Activated naive CD8-positive, alpha-beta T cell treated with anti-CD3 and anti-CD28 coated beads for 36 hours (primary cell): ENCODE measurements at places on chromosomes 7 and 10.

DNA sequence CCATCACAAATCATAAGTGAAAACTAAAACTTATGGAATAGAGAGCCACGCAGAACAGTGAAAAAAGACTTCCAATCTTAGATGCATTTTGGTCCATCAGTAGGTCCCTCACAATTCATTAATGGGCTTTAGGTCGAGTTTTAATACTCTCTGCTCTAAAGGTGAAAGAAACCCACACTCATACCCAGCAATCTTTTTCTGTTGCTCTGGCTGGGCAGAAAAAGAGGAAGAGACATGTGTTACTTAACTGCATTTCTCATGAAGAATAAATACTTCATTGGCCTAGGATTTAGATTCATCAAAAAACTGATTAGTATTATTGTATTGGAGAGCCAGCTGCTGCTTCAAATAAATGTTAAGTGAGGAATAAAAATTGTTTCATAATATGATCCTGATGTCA is 645.7 kb downstream of the PHTF2 start:
- no peak for DNase-seq
- no peak overlapping the region for H3K27ac ChIP-seq
- no peaks in the 10 kb centered on the region for H3K36me3 ChIP-seq
- H3K4me1 ChIP-seq = no peaks in the 10 kb centered on the region

GRCh38 chr10:30493609-30494530 is 59.9 kb downstream of the MAP3K8 start:
- no peaks in the 10 kb centered on the region for H3K36me3 ChIP-seq
- no peak overlapping the region for H3K4me3 ChIP-seq
- H3K4me1 ChIP-seq = peaks cover 40% of the 10 kb centered on the region
- H3K27ac ChIP-seq = no peak overlapping the region
- DNase-seq = no peak
- H3K27me3 ChIP-seq = no peaks in the 10 kb centered on the region

GRCh38 chr10:69405221-69405620 is 11.5 kb downstream of the TACR2 start:
- no peak overlapping the region for H3K27ac ChIP-seq
- no peak for DNase-seq
- peaks cover 12% of the 10 kb centered on the region for H3K4me1 ChIP-seq
- no peaks in the 10 kb centered on the region for H3K27me3 ChIP-seq
- H3K36me3 ChIP-seq = peaks cover 25% of the 10 kb centered on the region

GRCh38 chr7:16095171-16095950 is 326.0 kb downstream of the CRPPA start:
- no peak overlapping the region for H3K4me3 ChIP-seq
- H3K4me1 ChIP-seq = no peaks in the 10 kb centered on the region
- no peak overlapping the region for H3K27ac ChIP-seq
- no peaks in the 10 kb centered on the region for H3K27me3 ChIP-seq
- no peak for DNase-seq

DNA sequence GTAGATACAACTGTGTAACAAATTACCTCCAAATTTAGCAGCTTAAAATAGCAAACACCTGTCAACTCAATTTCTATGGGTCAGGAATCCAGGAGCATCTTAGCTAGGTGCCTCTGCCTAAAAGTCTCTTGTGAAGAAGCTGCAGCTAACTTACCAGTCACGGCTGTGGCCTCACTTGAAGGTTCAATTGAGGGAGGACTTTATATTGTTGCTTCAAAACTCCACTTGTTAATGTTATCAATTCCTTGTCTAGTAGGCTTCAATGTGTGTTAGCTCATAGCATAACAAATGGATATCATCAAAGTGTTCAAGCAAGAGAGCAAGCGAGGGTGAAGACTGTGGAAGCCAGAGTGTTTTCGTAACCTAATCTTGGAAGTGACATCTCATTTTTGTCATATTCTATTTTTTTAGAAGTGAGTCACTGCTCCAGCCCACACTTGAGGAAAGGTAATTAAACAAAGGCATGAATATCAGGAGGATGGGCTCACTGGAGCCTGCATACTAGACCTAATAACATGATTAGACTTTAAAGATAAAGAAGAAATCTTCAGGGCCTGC is 172.9 kb downstream of the SPAG6 start:
- no peak for DNase-seq
- peaks cover 13% of the 10 kb centered on the region for H3K27me3 ChIP-seq
- no peak overlapping the region for H3K27ac ChIP-seq
- H3K36me3 ChIP-seq = peaks cover 1% of the 10 kb centered on the region

DNA sequence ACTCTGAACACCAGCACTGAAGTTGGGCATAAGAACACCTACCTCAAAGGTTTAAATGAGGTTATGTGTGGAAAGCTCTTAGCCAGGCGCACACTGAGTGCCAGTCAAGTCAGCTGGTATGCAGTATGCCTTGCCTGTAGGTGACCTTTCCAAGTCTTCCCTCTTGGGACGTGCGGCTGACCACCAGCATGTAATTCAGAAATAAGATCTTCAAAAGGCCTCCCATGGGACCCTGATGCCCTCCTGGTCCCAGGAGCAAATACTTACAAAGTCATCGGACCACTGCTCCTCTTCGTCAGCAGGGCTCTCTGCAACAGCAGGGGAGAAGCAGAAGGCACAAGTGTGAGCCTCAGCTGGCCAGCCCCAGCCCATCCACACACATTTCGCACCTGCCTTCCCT is 40.8 kb downstream of the BLNK start:
- H3K4me3 ChIP-seq = no peak overlapping the region
- no peaks in the 10 kb centered on the region for H3K4me1 ChIP-seq
- H3K27me3 ChIP-seq = no peaks in the 10 kb centered on the region

DNA sequence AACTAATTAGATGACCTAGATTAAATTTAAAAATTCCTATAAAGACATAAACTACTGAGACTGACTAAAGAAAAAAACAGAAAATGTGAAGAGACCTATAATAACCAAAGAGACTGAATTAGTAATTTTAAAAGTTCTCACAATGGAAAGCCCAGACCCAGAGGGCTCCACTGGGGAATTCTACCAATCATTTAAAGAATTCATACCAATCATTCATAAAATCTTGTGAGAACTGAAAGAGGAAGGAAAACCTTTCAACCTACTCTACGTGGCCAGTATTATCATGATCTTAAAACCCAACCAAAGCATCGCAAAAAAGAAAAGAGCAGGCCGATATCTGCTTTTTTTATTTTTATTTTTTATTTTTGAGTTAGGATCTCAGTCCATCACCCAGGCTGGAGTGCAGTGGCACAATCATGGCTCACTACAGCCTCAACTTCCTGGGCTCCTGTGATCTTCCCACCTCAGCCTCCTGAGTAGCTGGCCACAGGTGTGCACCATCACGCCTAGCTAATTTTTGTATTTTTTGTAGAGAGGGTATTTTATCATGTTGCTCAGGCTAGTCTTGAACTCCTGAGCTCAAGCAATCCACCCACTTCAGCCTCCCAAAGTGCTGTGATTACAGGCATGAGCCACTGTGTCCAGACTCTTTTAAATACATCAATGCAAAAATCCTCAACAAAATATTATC is 48.6 kb downstream of the DGKI start:
- no peak for DNase-seq
- no peak overlapping the region for H3K27ac ChIP-seq
- H3K4me1 ChIP-seq = no peaks in the 10 kb centered on the region
- no peaks in the 10 kb centered on the region for H3K36me3 ChIP-seq

GRCh38 chr10:15374156-15374555 is 3.1 kb upstream of the FAM171A1 start:
- no peaks in the 10 kb centered on the region for H3K36me3 ChIP-seq
- H3K27ac ChIP-seq = no peak overlapping the region
- DNase-seq = no peak
- peaks cover 77% of the 10 kb centered on the region for H3K27me3 ChIP-seq
- H3K4me3 ChIP-seq = no peak overlapping the region

DNA sequence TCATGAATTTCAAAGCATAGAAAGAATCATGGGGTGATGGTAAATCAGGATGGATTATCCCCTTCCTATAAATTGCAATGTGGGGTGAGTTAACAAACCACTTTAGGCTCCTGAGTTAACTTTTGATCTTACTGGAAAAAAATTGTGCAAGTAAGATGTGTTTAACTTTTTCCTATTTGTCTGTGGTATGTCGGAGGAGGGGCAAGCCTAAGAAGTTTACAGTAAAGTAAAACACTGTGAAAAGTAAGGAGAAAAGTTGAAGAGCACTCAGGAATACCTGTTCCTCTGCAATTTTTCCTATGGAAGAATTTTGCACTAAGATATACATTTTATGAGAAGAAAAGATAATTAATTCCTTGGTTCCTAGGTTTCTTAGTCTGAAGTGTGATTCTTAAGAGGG is 44.4 kb downstream of the IFIT5 start:
- peaks cover 18% of the 10 kb centered on the region for H3K27me3 ChIP-seq
- H3K27ac ChIP-seq = no peak overlapping the region

DNA sequence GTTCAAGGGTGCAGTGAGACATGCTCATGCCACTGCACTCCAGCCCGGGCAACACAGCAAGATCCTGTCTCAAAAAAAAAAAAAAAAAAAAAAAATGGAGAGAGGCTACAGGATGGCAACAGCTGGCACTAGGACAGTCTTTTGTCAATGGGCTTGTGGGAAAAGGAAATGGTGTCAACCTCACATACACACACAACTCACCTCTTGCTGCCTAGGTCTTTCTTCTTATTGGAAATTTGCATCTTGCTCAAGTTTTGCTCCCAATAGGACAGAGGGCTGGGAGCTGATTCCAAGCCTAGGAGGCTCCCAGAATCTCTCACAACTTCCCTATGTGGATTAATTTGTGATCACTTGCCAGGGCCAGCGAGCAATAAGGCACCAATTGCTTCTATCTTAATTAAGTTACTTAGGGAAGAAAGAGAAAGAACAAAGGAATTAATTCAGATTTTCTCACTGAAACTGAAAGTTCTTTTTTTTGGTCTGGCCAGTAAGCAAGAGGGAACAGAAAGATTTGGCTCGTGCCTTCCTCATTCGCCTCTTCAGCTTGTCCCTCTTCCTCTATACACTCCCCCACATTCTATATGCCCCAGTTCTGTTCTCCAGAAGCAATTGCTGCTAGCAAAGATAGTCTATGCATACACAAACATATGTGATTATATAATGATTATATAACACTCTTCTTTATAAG is 33.8 kb downstream of the MAP3K8 start:
- no peak overlapping the region for H3K4me3 ChIP-seq
- no peaks in the 10 kb centered on the region for H3K36me3 ChIP-seq
- H3K27me3 ChIP-seq = no peaks in the 10 kb centered on the region

- H3K4me3 ChIP-seq = peak overlapping the region; percentile 89
- H3K36me3 ChIP-seq = peaks cover 4% of the 10 kb centered on the region
- peak; percentile 12 for DNase-seq
Observed at GRCh38 chr7:66682350-66683093, 53.8 kb downstream of the KCTD7 start.

GRCh38 chr7:2205036-2205780 is 27.5 kb downstream of the MAD1L1 start:
- peaks cover 4% of the 10 kb centered on the region for H3K36me3 ChIP-seq
- no peak overlapping the region for H3K27ac ChIP-seq
- H3K27me3 ChIP-seq = no peaks in the 10 kb centered on the region
- no peak for DNase-seq
- H3K4me3 ChIP-seq = no peak overlapping the region

GRCh38 chr7:134022286-134022911 is 104.7 kb upstream of the LRGUK start:
- H3K27me3 ChIP-seq = no peaks in the 10 kb centered on the region
- no peaks in the 10 kb centered on the region for H3K4me1 ChIP-seq
- DNase-seq = no peak
- H3K4me3 ChIP-seq = no peak overlapping the region

DNA sequence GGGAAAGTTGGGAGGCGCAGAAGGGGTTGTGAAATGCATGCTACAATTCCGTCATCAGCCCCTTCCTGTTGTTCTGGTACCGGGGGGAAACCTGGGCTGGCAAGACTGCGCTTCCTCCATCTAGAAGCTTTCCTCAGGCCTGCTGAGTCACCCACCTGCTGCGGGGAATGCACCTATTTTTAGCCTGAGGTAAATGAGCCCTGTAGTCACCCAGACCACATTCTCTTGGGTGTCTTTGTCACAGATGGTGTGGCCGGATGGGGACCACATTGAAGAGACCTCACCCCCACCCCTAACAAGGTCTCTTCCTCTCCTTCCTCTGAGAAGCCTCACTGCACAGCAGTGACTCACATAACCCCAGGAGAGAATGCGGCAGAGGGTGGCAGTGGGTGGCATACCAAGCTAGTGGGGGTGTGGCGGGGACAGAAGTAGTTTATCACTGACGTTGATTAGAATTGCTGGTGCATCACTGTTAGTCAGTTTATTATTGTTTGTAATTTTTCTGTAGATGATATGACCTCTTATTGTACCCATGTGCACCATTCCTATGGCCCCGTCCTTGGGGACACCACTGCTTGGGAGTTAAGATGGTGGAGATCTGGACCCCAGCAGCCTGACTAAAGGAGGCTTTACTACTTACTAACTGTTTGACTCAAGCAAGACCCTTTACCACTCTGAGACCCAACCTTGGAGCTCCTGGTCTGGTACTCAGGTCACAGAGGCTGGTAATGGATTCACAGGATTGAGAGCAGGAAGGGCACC is 83.0 kb upstream of the DUSP5 start:
- no peaks in the 10 kb centered on the region for H3K36me3 ChIP-seq
- peaks cover 8% of the 10 kb centered on the region for H3K27me3 ChIP-seq
- H3K4me1 ChIP-seq = peaks cover 51% of the 10 kb centered on the region
- peak overlapping the region; percentile 88 for H3K27ac ChIP-seq

- H3K27ac ChIP-seq = no peak overlapping the region
- peaks cover 6% of the 10 kb centered on the region for H3K4me1 ChIP-seq
- H3K36me3 ChIP-seq = no peaks in the 10 kb centered on the region
- peak; percentile 2 for DNase-seq
Observed at GRCh38 chr7:139936760-139937310, 107.8 kb downstream of the TBXAS1 start.

DNA sequence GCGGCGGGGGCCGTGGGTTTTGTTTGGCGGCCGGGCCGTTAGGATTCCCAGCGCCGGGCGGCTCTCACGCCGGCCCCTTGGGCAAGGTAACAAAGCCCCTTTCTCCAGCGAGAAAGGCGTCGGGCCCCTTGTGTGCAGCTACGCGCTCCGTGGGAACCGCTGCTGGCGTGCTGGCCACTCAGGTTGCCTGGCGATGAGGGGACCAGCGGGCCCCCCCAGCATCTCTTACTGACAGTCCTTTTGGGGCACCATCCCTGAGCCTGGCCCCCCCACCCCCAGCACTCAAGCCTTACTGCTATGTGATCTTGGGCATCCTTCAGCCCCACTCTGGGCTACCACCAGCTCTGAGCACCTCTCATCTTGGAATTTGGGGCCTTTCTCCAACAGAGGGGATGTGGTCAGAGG is 1.8 kb downstream of the LFNG start:
- peaks cover 9% of the 10 kb centered on the region for H3K36me3 ChIP-seq
- no peaks in the 10 kb centered on the region for H3K27me3 ChIP-seq
- DNase-seq = no peak
- H3K4me3 ChIP-seq = peak overlapping the region; percentile 94

- H3K27me3 ChIP-seq = peaks cover 20% of the 10 kb centered on the region
- H3K4me1 ChIP-seq = no peaks in the 10 kb centered on the region
- H3K27ac ChIP-seq = no peak overlapping the region
Observed at GRCh38 chr10:109824206-109824605, 99.1 kb downstream of the XPNPEP1 start.
